ENCODE measurements at places on chromosomes 16 and 17.

DNA sequence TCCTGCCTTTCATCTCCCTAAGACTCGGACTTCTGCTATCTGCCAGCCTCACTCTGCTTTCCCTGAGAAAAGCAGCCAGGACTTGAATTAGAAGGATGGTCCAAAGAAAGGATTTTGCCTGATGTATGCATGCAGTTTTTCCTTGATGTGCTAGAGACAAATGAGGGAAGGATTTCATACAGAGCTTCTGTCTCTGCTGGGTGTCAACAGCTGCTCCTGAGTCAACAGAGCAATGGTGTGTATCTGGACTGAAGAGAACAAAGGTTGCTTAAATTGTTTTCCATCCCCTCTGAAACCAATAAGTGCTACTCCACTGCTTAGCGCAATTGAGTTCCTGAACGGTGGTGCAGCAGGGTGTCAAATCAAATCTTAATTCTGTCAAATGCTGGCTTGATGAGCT, 680.6 kb upstream of the C16orf82 start:
- DNase-seq = no peak

DNA sequence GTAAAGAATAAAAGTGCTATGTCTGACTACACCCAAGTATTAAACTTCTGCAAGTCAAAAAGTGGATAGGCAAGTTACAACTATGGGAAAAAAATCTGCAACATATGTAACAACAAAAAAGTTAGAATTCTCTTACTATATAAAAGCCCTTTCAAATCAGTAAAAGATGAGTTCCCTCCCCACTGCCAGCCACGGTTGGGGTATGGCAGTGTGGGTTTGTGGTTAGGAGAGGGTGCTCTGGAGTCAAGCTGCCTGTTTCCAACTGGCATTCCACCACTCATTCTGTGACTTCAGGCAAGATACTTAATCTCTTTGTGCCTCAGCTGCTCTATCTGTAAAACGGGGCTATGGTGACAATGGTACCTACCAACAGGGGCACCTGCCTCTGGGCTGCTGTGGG, 26.6 kb upstream of the MFSD6L start:
- no peak for DNase-seq

DNA sequence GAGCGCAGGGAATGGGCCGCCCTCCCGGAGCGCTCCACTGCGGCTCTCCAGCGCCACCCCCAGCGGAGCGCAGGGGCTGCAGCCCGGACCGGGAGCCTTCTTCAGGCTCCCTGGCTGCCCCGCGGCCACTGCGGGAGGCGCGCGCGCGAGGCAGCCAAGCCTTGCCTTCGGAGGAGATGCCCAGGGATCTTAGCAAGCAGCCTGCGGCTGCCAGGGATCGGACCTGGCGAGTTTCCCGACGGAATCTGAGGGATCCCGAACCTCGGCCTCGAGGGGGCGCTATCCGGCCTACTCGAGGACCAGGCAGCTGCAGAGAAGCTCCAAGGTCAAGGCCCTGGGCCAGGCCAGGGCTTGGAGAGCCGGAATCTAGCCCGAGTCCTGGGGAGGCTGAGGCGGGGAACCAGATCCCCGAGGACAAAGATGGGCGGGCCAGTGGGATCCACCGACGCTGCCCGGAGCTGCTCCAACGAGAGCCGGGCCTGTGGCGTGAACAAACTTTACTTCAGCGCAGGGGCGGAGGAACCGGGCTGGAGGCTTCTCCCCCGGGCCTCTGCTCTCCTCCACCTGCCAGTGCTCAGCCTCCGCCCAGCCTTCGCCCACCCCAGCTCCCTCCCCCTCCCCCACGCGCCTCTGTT, at the start of gene IRX6:
IRX6 (plus strand) TSS at position 567 of the 635 bp plus-strand sequence. CDS start 889 bp downstream, outside the sequence.
- peak; percentile 17 for DNase-seq

- no peak for DNase-seq
Measured at GRCh38 chr16:49502136-49502881, 128.7 kb downstream of the C16orf78 start.

DNA sequence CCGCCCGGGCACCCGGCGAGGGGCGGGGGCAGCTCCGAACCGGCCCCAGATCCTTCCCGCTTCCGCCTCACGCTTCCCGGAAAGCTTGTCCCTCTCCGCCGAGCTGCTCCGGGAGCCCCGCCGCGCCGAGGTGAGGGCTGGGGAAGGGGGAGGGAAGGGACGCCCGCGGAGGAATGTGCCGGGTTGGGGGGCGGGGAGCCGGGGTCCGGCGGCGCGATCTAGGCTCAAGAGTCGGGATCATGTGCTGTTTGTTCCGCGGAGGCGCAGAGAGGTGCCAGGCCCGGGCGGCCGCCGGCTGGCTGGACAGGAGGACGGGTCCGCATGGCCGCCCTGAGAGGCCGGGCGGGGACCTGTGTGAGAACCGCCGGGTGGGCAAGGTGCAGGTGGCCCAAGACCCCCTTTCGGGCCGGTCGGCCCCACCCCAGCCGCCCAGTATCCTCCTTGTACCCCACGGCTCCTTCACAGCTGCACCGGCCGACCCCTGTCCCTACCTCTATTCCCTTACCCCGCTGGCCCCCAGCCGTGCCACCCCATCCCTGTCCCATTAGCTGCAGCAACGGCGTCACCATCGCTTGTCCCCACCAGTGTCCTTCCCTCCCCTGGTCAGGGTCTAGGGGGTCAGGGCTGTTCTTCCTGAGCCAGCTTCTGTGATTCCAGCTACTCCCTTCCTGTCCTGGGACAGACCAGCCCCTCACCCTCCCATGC, 429 bp downstream of the KIF1C start:
- peak; percentile 22 for DNase-seq

- no peak for DNase-seq
Measured at GRCh38 chr17:47733674-47734410, 806 bp downstream of the TBX21 start.

- no peak for DNase-seq
Measured at GRCh38 chr16:845351-845745, 44.8 kb upstream of the GNG13 start.

GRCh38 chr17:82242698-82242976, 13.8 kb downstream of the SLC16A3 start:
- no peak for DNase-seq

- no peak for DNase-seq
Measured at GRCh38 chr17:18191236-18191667, 7.6 kb downstream of the ALKBH5 start.

GRCh38 chr17:81838753-81839255, 4.0 kb upstream of the PPP1R27 start:
- DNase-seq = no peak

- DNase-seq = no peak
Measured at GRCh38 chr17:69883120-69883519, 191.9 kb upstream of the KCNJ16 start.

GRCh38 chr17:5260542-5260941, 21.5 kb upstream of the RABEP1 start:
- no peak for DNase-seq

DNA sequence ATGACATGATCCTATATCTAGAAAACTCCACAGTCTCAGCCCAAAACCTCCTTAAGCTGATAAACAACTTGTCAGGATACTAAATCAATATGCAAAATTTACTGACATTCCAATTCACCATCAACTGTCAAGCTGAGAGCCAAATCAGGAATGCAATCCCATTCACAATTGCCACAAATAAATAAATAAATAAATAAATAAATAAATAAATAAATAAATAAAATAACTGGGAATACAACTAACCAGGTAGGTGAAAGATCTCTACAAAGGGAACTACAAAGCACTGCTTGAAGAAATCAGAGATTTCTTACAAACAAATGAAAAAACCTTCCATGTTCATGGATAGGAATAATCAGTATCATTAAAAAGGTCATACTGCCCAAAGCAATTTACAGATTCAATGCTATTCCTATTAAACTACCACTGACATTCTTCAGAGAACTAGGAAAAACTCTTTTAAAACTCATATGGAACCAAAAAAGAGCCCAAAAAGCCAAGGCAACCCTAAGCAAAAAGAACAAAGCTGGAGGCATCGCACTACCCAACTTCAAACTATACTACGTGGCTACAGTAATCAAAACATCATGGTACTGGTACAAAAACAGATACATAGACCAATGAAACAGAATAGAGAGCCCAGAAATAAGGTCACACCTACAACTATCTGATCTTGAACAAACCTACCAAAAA, 37.7 kb downstream of the BRIP1 start:
- DNase-seq = no peak

DNA sequence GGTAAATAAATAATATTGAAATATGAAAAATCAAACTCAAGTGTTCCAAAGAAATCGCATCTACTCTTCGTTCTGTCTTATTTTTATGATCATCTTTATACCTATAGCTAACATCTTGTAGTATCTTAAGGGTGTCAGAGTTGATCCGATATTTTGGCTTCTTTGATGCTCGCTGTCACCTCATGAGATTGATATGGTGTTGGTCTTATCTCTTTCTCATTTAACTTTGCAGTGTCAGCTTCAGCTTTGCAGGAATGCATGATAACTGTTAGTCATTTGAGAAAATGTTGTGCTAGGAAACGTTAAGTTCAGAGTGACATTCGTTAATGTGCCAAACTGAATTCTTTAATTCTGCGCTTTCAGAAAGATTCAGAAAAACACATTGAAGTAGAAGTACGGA, 19.4 kb downstream of the NOL11 start:
- DNase-seq = no peak

DNA sequence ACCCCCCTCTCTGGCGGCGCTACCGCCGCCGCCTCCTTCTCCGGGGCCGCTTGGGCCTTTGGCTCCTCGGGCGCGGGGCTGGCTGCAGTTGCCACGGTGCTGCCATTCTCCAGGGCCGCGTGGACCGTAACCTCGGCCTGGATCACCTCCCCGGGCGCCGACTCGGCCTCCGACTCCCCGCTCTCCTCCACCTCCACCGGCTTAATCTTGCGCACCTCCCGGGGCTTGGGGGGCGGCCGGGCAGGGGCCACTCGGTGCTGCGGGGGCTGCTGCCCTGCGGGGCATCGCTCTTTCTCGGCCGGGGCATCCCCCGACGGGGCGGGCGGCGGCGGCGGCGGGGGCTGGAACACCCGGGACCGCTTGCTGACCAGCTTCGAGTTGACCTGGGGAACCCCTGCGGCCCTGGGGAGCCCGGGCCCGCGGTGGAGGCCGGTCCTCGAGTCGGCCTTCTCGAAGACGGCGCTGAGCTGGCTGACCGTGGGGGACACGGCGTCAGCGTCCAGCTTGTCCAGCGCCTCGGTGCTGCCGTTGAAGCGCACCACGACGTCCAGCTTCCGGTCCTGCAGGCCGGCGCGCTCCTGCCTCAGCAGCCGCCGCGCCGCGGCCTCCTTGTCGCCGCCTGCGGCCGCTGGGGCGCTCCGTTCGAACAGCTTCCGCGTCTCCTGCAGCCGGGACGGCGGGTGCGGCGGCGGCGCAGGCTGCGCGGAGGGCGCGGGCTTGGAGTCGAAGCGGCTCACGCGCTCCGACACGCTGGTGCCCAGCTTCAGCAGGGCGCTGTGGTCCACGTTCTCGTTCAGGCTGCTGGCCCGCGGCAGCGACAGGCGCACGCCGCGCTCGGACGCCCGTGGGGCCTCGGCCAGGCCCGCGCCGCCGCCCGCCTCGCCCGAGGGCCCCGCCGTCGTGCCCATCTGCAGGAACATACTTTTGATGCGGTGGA, 792 bp downstream of the PPP1R9B start:
- DNase-seq = peak; percentile 37

DNA sequence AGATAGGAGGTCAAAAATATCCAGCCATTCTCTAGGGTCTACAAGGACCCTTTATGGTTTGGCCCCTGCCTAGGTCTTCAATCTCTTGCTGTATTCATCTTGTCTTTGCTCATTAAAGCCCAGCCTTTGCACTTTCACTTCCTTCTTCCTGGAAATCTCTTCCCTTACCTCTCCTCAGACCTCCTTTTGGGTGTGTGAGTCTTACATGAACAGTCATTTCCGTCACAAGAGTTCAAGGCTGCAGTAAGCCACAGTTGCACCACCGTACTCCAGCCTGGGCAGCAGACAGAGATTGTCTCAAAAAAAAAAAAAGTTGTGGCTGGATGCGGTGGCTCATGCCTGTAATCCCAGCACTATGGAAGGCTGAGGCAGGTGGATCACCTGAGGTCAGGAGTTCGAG, 6.0 kb upstream of the ATP1B2 start:
- DNase-seq = no peak

- DNase-seq = no peak
Measured at GRCh38 chr16:81327447-81328196, 12.9 kb downstream of the GAN start.

GRCh38 chr16:89341697-89342694, 124.5 kb downstream of the ZNF778 start:
- no peak for DNase-seq

- DNase-seq = peak; percentile 62
Measured at GRCh38 chr17:67671493-67671892, 46.2 kb upstream of the NOL11 start.

DNA sequence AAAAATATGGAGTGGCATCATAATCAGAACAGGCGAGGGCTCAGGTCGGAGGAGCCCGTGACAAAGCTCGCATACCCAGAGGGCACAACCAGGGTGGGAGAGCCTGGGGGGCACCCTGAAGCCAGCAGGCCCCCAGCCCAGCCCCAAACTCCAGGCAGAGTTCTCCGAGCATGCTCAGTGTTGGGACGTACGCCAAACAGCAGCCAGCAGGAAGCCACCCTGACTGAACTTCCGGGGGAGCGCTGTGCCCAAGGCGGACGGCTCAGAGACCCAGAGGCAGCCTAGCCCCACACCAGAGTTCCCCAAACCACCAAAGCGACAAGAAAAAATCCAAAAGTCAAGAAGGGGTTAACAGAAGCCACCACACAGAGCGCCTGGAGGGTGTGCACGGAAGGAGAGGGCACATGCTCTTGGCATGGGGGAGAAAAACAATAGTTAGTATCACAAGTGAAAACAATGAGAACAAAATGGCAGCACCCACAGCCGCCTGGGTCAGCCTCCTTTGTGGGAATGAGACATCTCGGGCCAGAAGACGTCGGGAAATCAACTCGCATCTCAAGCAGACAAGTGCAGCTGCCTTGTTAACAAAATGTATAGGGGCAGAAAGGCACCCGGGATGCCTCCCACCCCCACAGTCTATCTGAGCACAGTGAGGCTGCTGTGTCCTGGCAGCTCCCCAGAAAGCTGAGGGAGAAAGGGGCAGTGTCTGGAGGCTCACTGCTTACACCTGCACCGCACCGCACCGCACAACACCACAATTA, 11.9 kb downstream of the EXOC7 start:
- DNase-seq = no peak

DNA sequence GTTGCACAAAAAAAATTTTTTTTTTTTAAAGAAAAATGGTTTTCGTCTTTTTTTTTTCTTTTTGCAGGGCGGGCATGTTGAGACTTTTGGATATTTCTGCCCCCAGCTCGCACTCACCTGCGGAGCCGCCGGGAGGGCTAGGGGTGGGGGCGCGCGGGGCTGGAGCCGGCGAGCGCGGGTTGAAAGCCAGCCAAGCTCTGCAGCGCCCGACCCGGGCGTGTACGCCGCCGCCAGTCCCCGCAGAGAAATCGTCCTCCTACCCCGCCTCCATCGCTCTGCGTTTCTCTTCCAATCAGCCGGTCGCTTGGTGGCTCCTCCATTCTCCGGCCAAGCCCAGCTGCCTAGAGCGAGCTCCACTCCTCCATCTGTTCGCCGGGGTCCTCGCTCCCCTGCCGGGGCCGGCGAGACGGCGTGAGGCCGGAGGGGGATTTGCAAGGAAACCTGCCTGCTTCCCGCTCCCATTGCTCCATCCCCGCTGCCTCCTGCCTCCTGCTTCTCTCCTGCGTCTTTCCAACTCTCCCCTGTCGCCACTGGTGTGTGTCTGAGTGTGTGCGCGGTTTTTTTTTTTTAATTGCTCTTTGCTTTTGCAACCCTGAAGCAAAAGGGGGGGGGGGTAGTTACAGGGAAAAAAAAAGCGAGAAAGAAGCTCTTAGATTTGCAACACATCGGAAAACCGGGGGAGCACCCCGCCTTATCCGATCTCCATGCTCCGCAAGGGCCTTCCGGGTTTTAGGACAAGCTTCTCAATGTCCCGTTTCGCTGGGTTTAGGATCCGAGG, 1.8 kb upstream of the UBTF start:
- DNase-seq = peak; percentile 87
